Type B pancreatic cell (in vitro differentiated cells): ENCODE measurements at places on chromosomes 2 and 18. TPM values are rescaled to one million over a fixed set of nuclear protein-coding genes. Genes with fewer than 3 reads are reported as not detected.

DNA sequence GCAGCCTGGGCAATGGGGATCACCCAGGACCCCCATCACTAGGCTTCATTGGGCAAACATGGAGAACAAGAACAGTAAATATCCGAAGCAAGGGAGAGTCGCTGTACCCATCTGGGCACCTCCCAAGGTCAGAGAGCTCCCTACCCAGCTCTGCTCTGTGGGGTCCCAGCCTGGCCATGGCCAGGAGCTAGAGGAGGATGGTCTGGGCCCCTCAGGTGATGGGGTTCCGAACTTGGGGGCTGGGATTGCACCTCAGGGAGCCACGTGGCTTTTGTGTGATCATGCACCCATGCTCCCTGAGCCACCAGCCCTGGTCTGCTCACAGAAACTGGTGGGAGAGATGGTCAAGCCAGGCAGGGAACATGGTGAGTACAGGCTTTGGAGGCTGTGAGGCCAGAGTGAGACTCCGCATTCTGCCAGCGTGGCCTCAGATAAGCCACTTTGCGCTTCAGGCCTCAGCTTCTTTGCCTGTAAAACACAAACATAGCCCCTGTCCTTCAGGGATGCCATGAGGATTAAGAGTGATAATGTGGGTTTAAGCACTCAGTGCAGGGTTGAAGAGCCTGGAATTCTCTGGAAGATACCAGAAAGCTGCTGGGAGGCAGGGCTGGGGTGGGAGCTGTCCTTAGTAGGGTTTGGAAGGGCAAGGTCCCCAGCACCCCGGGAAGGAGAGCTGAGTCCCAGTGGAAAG lies 3.0 kb upstream of the NMUR1 start:
- H3K4me1 ChIP-seq, result no peaks in the 10 kb centered on the region
- no peak for DNase-seq
- H3K4me3 ChIP-seq, result no peak overlapping the region
- no peaks in the 10 kb centered on the region for H3K36me3 ChIP-seq

GRCh38 chr2:43175876-43176275 lies 50.5 kb downstream of the ZFP36L2 start:
- no peaks in the 10 kb centered on the region for H3K27me3 ChIP-seq
- peaks cover 40% of the 10 kb centered on the region for H3K4me1 ChIP-seq
- H3K36me3 ChIP-seq, result peaks cover under 1% of the 10 kb centered on the region
- H3K27ac ChIP-seq, result peak overlapping the region; percentile 21
- DNase-seq, result no peak

- H3K27ac ChIP-seq, result no peak overlapping the region
- H3K4me3 ChIP-seq, result no peak overlapping the region
- no peak for DNase-seq
- peaks cover 9% of the 10 kb centered on the region for H3K27me3 ChIP-seq
- peaks cover 4% of the 10 kb centered on the region for H3K4me1 ChIP-seq
- no peaks in the 10 kb centered on the region for H3K36me3 ChIP-seq
Observed at GRCh38 chr2:145350011-145350410, 830.1 kb upstream of the ZEB2 start.

GRCh38 chr18:35143622-35144596 lies 96.9 kb upstream of the ZNF397 start:
- H3K27me3 ChIP-seq, result no peaks in the 10 kb centered on the region
- no peak overlapping the region for H3K4me3 ChIP-seq
- no peak overlapping the region for H3K27ac ChIP-seq
- peaks cover 16% of the 10 kb centered on the region for H3K36me3 ChIP-seq
- no peaks in the 10 kb centered on the region for H3K4me1 ChIP-seq

DNA sequence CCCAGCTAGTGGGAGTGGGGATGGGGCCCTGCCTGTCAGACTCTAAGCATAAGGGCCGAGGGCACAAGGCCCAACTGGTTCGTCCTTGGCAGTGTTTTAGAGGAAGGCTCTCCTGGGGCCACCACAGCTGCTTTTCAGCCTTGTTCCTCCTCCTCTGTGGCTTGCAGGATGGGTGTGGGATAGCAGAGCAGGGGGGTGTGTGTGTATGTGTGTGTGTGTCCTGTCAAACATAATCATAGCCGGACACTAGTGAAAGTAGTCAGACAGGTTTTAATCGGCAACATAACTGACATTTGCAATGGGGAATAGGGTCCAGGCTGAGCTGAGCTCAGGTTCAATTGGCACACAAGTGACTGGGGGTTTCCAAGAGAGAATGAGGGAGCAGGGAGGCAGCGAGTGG lies 114.2 kb downstream of the SEPTIN10 start:
- peak overlapping the region; percentile 50 for H3K4me3 ChIP-seq
- H3K27ac ChIP-seq, result peak overlapping the region; percentile 47
- peaks cover 3% of the 10 kb centered on the region for H3K27me3 ChIP-seq
- H3K36me3 ChIP-seq, result peaks cover 8% of the 10 kb centered on the region
- peaks cover 31% of the 10 kb centered on the region for H3K4me1 ChIP-seq

DNA sequence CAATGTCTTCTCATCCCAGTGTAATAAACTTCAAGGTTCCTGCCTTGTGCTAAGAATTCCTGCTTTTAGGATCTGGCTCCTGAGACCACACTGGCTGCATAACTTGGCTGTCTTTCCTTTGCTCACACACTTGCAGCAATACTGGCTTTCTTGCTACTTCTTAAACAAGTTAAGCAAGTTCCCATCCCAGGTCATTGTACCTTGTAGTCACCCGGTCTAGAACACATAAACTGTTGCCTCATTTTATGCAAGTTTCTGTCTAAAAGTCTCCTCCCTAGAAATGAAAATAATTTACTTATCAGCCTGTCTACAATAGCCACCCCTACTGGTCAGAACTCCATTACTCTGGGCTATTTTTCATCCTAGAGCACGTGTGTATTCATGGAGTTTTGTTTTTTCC lies 887.9 kb upstream of the FAM98A start:
- no peaks in the 10 kb centered on the region for H3K36me3 ChIP-seq
- H3K27me3 ChIP-seq, result no peaks in the 10 kb centered on the region
- DNase-seq, result no peak
- no peak overlapping the region for H3K27ac ChIP-seq
- no peaks in the 10 kb centered on the region for H3K4me1 ChIP-seq

DNA sequence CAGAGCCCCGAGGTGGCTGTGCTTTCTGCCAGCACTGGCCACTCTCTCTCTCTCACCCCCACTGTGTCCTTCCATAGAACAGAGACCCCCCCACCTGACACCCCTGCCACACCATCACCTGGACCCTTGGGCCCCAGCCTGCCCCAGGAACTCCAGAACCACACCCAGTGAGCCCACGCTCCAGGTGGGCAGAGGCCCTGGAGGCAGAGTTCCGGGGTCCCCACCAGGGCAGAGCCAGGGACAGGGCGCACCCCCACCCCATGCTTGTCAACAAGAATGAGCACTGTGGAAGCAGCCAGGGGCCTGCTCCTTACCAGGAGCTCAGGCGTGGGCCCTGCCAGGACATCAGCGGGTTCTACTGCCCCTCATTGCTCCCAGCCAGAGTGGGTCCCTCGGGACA lies 14.6 kb downstream of the PASK start:
- no peaks in the 10 kb centered on the region for H3K4me1 ChIP-seq
- peaks cover 8% of the 10 kb centered on the region for H3K36me3 ChIP-seq
- no peak overlapping the region for H3K27ac ChIP-seq
- no peak for DNase-seq
- no peak overlapping the region for H3K4me3 ChIP-seq
- H3K27me3 ChIP-seq, result no peaks in the 10 kb centered on the region

DNA sequence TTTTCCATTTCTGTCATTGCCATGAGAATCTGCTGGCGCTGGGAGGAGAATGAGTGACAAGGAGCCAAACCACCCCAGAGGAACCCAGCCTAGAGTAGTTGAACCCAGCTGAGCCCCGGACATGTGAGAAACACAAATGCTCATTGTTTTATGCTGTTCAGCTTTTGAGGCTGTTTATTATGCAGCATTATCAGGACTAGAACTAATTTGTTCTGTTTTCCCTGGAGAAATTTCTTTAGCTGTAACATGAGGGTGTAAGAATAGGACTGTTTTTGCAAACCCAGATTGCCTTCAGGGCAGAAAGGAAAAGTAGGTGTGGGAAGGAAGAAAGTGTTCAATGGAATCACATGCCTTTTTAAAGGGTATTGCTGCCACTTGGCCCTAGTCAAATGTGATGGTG lies 28.5 kb upstream of the DOCK10 start:
- H3K27ac ChIP-seq, result no peak overlapping the region
- DNase-seq, result no peak
- H3K36me3 ChIP-seq, result no peaks in the 10 kb centered on the region
- H3K4me3 ChIP-seq, result no peak overlapping the region
- H3K4me1 ChIP-seq, result peaks cover 4% of the 10 kb centered on the region

DNA sequence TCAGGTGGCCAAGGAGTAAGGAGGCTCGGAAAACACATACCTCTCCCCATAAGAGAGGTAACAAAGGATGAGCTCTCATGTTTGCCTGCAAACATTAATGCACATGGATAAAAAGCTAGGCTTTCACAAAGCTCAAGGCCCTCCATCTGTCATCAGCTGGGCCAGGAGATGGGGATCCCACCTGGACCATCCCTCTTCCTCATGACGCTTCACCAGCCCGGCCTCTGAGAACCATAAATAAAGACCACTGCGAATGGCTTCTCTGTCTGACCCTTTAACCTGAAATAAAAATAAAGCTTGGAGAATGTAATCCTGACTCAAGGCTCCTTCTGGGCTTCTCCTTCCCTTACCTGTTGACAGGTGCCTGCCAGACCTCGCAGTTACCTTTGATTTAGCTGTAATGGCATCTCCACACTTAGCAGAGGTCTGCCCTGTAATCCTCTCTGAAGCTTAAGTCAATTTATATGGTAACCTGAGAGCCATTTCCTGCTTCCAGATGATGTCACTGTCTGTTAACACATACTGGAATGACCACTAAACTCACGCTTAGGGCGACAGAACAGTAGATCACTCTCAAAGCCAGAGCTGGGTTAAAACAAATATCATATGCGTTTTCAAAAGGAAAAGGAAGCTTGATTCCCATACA lies 29.3 kb upstream of the FOXI3 start:
- peaks cover 10% of the 10 kb centered on the region for H3K4me1 ChIP-seq
- no peaks in the 10 kb centered on the region for H3K36me3 ChIP-seq
- no peak for DNase-seq
- H3K27ac ChIP-seq, result peak overlapping the region; percentile 55
- no peak overlapping the region for H3K4me3 ChIP-seq

GRCh38 chr2:241062389-241063092 lies 39.5 kb downstream of the MTERF4 start:
- H3K27me3 ChIP-seq, result no peaks in the 10 kb centered on the region
- no peaks in the 10 kb centered on the region for H3K36me3 ChIP-seq
- H3K27ac ChIP-seq, result no peak overlapping the region
- H3K4me1 ChIP-seq, result peaks cover 5% of the 10 kb centered on the region
- H3K4me3 ChIP-seq, result no peak overlapping the region

GRCh38 chr18:78912336-78912735 lies 67.3 kb upstream of the SALL3 start:
- H3K27ac ChIP-seq, result no peak overlapping the region
- no peak overlapping the region for H3K4me3 ChIP-seq
- peaks cover 3% of the 10 kb centered on the region for H3K27me3 ChIP-seq

GRCh38 chr18:3631887-3632286 lies 181.9 kb downstream of the TGIF1 start:
- peaks cover 3% of the 10 kb centered on the region for H3K4me1 ChIP-seq
- no peak overlapping the region for H3K27ac ChIP-seq
- no peaks in the 10 kb centered on the region for H3K36me3 ChIP-seq
- no peak for DNase-seq
- no peaks in the 10 kb centered on the region for H3K27me3 ChIP-seq

GRCh38 chr2:19848029-19848750 lies 53.6 kb downstream of the TTC32 start:
- H3K36me3 ChIP-seq, result no peaks in the 10 kb centered on the region
- H3K4me1 ChIP-seq, result no peaks in the 10 kb centered on the region
- H3K27ac ChIP-seq, result no peak overlapping the region
- no peak overlapping the region for H3K4me3 ChIP-seq
- peaks cover 21% of the 10 kb centered on the region for H3K27me3 ChIP-seq

- H3K27me3 ChIP-seq, result no peaks in the 10 kb centered on the region
- no peak overlapping the region for H3K4me3 ChIP-seq
- H3K4me1 ChIP-seq, result peaks cover 7% of the 10 kb centered on the region
- DNase-seq, result no peak
Observed at GRCh38 chr18:50042611-50043010, 152.3 kb downstream of the MYO5B start.

- H3K27ac ChIP-seq, result no peak overlapping the region
- peaks cover 35% of the 10 kb centered on the region for H3K27me3 ChIP-seq
- H3K4me3 ChIP-seq, result no peak overlapping the region
Observed at GRCh38 chr2:240672701-240673190, 9.9 kb downstream of the AQP12B start.

GRCh38 chr18:33577685-33578517 lies at the start of gene ASXL3:
Gene ASXL3 (plus strand): TSS chr18:33578219. CDS start chr18:33578632, 413 bp downstream.
- H3K27me3 ChIP-seq, result no peaks in the 10 kb centered on the region
- DNase-seq, result peak; percentile 79
- peak within 1 kb of the TSS; percentile 99 for H3K27ac ChIP-seq
- H3K4me1 ChIP-seq, result peaks cover 23% of the 10 kb centered on the region
- peaks cover 4% of the 10 kb centered on the region for H3K36me3 ChIP-seq

DNA sequence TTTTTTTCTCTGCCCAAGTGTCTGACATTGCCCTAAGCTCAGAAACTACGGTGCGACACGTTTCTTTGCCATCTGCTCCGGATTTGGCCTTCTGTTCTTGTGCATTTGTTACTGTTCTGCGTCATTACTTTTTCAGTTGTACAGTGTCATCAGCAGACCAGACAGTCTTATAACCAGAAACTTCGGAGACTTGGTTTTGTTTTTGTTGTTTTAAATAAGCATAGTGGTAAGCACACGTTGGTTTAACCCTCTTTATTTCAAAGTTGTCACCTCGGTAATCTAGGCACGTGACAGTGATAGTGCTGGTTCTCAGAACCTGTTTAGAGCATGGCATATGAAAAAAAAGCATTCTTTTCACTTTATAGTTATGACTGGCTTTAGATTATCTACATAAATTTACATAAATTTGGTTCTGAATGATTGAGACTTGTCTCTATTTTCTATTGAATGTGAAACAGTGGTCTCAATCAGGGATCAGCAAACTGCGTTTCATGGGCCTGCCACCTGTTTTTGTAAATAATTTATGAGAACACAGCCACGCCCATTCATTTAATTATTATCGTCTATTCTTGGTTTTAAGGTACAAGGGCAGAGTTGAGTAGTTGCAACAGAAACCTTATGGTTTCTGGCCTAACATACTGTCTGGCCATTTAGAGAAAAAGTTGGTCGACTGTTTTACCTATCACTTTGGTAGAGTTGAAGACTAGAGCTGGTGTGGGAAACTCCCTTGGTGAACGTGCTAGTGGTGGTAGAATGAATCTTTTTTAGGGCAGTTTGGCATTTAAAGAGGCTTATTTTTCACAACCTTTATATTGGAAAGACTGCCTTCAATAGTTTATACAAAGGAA lies 106.5 kb downstream of the ZNF532 start:
- H3K27ac ChIP-seq, result no peak overlapping the region
- no peak overlapping the region for H3K4me3 ChIP-seq
- peaks cover 15% of the 10 kb centered on the region for H3K4me1 ChIP-seq
- H3K36me3 ChIP-seq, result peaks cover 33% of the 10 kb centered on the region

GKN1 gene
- 0.36 and 1.7 TPM in 2 replicates for total RNA-seq

SCN7A gene
- 1.8 and 2.8 TPM in 2 replicates for total RNA-seq

FNDC4 gene
- total RNA-seq, result 3.9 and 11.7 TPM in 2 replicates

RAB6C gene
- total RNA-seq, result 0.29 and 0.50 TPM in 2 replicates

SCYGR4 gene
- total RNA-seq, result not detected in 2 replicates

MYO5B gene
- total RNA-seq, result 51.7 and 130 TPM in 2 replicates

NGEF gene
- 20.7 and 77.3 TPM in 2 replicates for total RNA-seq

RGPD3 gene
- total RNA-seq, result 0.07 and 0.17 TPM in 2 replicates
